CD4-positive, alpha-beta T cell (primary cell): ENCODE measurements at places on chromosomes 7 and 10. TPM values are rescaled to one million over a fixed set of nuclear protein-coding genes. Genes with fewer than 3 reads are reported as not detected.

TMEM254 gene
- total RNA-seq = 5.6 TPM

GRCh38 chr10:84768132-84768531 lies 439.7 kb downstream of the CCSER2 start:
- DNase-seq = no peak

- no peak for DNase-seq
Measured at GRCh38 chr10:101061624-101062231, at the start of gene KAZALD1. Gene KAZALD1 (plus strand): TSS chr10:101061989. CDS start chr10:101062593, 604 bp downstream.

DNA sequence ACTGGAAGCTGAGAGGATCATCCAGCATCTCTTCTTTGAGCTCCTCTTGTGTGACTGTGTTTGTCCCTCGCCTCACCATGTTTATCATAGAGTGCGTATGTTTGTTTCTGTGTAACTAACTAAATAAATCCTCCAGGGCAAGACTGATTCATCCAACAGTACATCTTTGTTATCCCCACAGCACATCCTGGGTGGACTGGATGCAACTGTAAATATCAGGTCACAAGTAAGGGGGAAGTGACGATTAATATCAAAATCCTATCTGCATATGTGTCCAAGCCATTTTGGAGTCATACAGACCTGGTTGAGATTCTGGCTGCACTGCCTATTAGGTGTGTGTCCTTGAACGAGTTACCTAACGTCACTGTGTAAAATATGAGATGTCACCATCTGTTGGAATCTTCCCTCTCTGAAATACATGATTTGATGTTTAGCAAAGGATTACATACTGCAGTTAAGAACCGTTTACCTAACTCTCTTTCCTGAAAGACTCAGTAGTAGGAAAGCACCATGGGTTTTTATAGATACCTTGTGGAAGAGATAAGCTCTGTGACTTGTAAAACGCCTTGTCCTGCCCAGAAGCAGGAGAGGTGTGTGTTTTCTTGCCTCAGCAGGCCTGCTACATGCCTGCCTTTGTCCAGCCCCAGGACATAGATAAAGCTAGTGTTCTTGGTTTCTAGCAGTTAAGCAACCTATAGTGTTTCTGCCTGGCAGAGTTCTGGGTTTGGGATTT lies 25.8 kb downstream of the WBP1L start:
- no peak for DNase-seq

DNA sequence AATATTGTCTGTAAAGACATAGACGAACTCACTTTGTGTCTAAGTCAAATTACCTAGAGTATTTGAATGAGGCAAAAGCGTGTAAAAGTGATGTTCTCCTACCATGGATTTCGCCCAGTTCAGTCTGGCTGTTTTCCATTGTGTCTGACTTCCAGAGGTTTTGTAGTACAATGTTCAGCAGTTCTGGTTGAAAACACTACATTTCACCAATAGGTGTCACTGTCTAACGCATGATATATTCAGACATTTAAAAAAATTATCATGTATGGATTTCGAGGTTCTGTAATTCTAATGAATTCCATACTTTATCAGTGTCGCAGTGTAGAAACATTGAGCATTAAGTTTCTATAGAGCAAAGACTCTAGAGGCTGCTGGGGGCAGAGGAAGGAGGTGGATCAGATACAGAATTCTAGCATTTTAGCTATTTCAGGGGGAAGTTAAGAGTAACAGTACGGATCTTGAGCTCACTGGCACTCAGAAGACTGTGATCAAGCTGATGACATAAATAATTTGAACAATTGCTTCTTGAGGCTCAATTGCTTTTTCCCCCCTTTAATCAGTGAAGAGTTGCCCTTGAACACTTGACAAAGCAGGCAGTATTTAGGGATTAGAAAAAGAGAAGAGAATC lies 196.9 kb upstream of the RHOBTB1 start:
- no peak for DNase-seq

- DNase-seq = no peak
Measured at GRCh38 chr7:36523371-36524101, 133.9 kb downstream of the ANLN start.

DNA sequence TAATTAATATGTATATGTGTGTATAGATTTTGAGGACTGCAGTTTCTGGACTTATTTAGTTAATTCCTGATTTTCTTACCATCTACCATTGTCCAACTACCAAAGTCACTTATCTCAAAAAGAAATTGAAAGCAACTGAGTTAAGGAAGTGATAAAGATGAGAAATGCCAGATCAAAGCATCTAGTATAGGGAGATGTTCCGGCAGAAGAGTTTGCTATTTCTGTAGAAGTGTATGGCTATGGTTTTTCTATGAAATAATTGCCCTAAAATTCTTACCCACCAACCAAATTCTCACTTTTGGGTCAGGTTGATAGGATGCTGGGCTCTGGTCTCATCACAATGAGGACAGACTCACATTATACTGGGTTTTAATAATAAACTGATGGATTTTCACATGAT lies 64.0 kb upstream of the RAB11FIP2 start:
- DNase-seq = no peak

GRCh38 chr7:156579566-156579965 lies 61.0 kb upstream of the RNF32 start:
- DNase-seq = no peak

DNA sequence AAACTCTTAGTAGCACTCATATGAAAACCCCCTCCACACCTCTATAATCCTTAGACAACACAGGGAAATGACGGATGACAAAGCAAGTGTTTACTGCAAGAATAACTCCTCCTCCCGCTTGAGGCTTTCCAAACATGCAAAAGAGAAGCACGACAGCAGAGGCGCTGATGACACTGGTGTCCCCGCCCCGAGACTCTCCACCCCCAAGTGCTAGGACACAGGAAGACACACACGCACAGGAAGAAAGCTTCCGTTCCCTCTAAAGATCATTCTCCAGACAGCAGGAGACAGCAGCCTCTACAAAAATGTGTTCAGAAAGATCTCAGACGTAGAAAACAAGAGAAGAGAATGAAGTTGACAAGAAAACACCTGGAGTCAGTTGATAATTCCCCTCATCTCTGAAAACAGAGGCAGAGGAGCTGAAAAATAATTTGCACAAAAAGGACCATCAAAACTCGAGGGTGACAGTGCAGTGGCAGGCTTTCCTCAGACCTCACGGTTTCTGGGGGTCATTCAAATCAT lies 90.2 kb downstream of the DLG5 start:
- peak; percentile 59 for DNase-seq

DNA sequence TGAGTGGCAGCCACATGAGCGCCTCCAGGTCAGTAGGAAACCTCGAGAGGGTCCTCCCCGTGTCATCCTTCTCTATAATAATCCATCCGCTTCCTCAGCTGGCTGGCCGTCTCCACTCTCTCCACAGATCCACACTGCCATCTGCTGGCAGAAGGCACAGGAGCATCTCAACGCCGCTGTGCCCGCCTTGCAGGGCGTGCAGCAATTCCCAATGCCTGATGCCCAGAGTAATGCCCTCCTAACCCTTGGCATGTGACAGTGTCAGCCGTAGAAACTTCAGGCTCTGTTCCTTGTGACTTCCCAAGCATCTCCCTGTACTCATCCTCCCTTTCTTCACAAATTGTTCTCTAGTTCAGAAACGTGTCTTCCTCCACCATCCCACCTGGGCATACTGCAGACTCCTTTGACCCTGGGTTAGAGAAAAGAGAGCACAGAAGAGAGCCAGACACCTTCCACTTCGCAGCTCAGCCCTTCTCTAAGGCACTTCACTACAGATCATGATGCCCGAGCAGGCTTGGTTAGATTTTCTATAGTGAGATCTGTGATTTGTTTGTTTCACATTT lies 70.8 kb downstream of the XPNPEP1 start:
- DNase-seq = peak; percentile 78

- DNase-seq = no peak
Measured at GRCh38 chr7:111760043-111760442, 197.8 kb upstream of the IMMP2L start.
